ENCODE measurements at places on chromosomes 3 and 15.
A peak's percentile ranks its signal among the peaks of the same experiment; 100 is the strongest.

- no peak for DNase-seq
- H3K36me3 ChIP-seq = peaks cover 32% of the 10 kb centered on the region
- H3K27ac ChIP-seq = no peak overlapping the region
- H3K27me3 ChIP-seq = no peaks in the 10 kb centered on the region
Observed at GRCh38 chr3:183155499-183155898, 7.0 kb downstream of the LAMP3 start.

GRCh38 chr3:193997228-193998122, 138.5 kb upstream of the HES1 start:
- no peak overlapping the region for H3K4me3 ChIP-seq
- peaks cover 57% of the 10 kb centered on the region for H3K27me3 ChIP-seq
- H3K4me1 ChIP-seq = peaks cover 2% of the 10 kb centered on the region

GRCh38 chr15:73927003-73927475, 777 bp downstream of the LOXL1 start:
- H3K4me1 ChIP-seq = peaks cover 75% of the 10 kb centered on the region
- no peaks in the 10 kb centered on the region for H3K36me3 ChIP-seq
- no peak overlapping the region for H3K27ac ChIP-seq
- DNase-seq = peak; percentile 45

DNA sequence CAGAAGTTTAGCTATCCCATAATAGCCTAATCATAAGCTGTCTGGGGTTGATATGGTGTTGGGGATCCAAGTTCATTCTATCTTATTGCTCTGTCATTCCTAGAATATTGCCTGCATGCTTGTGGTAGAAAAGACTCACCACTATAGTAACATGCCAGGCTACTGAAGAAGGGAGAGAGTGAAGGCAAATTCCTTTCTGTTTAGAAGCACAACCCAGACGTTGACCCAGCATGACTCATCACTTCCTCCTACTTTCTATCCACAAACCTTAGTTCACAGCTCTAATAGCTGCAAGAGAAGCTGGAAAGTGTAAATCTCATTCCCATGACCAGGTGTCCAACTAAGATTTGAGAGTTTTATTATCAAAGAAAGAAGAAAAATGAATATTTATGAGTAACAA, 57.8 kb upstream of the NMD3 start:
- H3K4me3 ChIP-seq = no peak overlapping the region
- H3K4me1 ChIP-seq = peaks cover 4% of the 10 kb centered on the region
- H3K27me3 ChIP-seq = no peaks in the 10 kb centered on the region
- no peak for DNase-seq
- H3K27ac ChIP-seq = no peak overlapping the region

DNA sequence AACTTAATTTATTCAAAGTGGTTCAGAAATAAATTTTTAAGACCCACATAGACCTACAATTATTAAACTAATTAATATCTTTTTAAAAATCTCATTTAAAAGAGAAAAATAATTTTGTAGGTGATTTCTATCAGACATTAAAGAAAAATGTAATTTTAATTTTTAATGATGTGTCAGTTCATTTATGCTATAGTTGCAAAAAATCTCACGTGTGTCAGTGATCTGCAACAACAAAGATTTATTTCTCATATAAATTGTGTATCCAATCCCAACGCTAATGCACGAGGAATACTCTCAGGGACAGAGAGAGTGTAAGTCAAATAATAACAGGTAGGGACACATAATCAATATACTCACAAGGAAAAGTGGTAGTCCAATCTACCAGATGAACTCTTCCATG, 456.6 kb upstream of the CCDC54 start:
- no peaks in the 10 kb centered on the region for H3K36me3 ChIP-seq
- no peaks in the 10 kb centered on the region for H3K4me1 ChIP-seq
- no peak overlapping the region for H3K4me3 ChIP-seq
- H3K27ac ChIP-seq = no peak overlapping the region
- H3K27me3 ChIP-seq = no peaks in the 10 kb centered on the region

- DNase-seq = no peak
- peaks cover 9% of the 10 kb centered on the region for H3K36me3 ChIP-seq
- H3K27me3 ChIP-seq = peaks cover 31% of the 10 kb centered on the region
- peaks cover 24% of the 10 kb centered on the region for H3K4me1 ChIP-seq
Observed at GRCh38 chr3:134807189-134807588, 12.1 kb downstream of the EPHB1 start.

DNA sequence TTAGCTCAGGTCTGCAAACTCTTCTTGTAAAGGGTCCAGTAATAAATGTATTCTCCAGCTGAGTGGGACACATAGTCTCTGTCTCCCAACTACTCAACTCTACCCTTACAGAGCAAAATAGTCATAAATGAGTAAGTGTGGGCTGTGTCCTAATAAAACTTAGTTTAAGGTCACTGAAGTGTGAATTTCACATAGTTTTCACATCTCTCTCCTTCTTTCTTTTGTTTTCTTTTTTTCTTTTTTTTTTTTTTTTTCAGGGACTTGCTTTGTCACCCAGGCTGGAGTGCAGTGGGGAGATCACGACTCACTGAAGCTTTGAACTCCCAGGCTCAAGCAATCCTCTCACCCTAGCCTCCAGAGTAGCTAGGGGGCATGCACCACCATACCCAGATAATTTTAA, 1.9 kb upstream of the ACTL6A start:
- H3K4me3 ChIP-seq = no peak overlapping the region
- H3K27ac ChIP-seq = no peak overlapping the region
- no peaks in the 10 kb centered on the region for H3K36me3 ChIP-seq
- peaks cover 15% of the 10 kb centered on the region for H3K27me3 ChIP-seq
- no peak for DNase-seq

Measured in activated CD4-positive, alpha-beta memory T cell treated with anti-CD3 and anti-CD28 coated beads, Interleukin-2, amount 10 ng/mL, durations not matched to agents 7 days and 5 days (primary cell).